ENCODE measurements at places on chromosomes 2 and 18.

DNA sequence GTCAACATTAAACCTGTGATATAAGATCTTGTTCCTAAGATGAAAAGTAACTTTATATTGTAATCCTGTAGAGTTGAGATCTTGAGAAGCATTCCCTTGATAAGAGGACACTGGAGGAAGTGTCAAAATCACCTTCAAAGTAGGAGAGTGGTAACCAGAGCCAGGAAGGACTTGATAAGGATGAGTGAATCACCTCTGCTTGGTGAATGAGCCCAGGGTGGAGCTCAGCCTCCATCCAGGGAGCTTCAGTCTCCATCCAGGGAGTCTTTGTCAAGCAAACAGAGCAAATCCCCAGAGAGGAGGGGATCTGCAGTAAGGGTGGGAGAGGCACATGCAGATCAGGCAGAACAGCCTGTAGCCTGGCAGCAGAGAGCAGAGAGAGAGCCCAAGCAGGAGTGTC lies 167.1 kb upstream of the SIX2 start:
- no peak for DNase-seq

GRCh38 chr18:3932276-3932675 lies 482.3 kb downstream of the TGIF1 start:
- DNase-seq: no peak

GRCh38 chr18:49537232-49537896 lies 24.5 kb upstream of the LIPG start:
- no peak for DNase-seq

GRCh38 chr2:158882297-158882696 lies 86.1 kb upstream of the TANC1 start:
- no peak for DNase-seq

DNA sequence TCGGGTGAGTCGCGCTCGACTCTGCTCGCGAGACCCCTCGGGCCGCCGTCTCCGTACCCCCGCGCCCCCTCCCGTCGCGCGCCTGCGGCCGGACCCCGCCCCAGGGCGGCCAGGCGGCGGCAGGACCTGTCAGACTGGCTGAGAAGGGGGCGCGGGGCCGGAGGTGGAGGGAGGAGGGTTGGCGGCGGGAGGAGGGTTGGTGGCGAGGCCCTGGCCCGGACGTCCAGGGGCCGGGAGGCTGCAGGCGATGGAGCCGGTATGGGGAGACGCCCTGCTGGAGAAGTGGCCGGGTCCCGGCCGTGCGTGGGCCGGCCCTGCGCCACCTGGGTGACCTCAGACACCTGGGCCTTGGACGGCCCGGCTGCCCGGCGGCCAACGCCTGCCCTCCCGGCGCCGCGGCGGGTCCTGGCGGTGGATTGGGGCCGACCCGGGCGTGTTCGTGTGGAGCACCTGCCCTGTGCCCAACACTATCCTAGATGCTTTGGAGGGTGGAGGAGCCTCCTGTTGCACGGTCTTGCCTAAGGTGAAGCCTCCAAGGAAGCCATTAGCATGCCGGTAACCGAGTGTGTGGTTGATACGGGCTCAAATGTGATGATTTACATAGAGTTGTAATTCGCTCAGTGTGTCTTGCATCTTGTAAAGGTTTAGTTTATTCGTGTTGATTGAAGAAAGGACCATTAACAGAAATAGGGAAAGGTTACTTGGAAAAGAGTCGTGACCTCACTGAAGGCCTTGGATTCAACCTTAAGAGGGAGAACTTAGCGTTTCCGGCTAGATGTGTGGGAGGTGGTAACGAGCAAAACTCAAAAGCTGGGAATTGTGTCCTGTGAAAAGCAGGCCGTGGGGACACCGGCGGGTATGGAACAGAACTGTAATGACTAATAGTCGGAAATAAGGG lies 550 bp downstream of the MYL12B start:
- no peak for DNase-seq

- no peak for DNase-seq
Measured at GRCh38 chr2:17536416-17536815, 4.1 kb upstream of the VSNL1 start.
